ENCODE measurements at places on chromosomes 6 and 20.

DNA sequence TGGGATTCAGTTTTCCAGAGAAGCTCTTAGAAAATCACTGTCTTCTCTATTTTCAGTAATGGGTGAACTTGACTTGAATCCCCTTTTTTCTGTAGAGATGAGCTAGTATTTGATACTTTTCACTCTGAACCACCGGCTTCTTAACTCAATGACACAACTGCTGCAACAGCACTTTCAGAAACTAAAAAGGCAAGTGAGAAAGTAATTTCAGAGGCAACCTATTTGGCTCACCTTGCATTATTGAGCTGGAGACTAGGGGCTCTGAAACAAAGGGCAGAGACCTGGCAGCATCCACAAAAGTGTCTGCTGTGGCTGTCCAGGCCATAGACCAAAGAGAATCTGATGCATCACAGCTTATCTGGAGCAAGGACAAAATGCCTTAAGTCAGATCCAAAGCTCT, 289.8 kb upstream of the IRAK1BP1 start:
- DNase-seq, result no peak

GRCh38 chr6:6635291-6635690, 46.8 kb downstream of the LY86 start:
- no peak for DNase-seq

DNA sequence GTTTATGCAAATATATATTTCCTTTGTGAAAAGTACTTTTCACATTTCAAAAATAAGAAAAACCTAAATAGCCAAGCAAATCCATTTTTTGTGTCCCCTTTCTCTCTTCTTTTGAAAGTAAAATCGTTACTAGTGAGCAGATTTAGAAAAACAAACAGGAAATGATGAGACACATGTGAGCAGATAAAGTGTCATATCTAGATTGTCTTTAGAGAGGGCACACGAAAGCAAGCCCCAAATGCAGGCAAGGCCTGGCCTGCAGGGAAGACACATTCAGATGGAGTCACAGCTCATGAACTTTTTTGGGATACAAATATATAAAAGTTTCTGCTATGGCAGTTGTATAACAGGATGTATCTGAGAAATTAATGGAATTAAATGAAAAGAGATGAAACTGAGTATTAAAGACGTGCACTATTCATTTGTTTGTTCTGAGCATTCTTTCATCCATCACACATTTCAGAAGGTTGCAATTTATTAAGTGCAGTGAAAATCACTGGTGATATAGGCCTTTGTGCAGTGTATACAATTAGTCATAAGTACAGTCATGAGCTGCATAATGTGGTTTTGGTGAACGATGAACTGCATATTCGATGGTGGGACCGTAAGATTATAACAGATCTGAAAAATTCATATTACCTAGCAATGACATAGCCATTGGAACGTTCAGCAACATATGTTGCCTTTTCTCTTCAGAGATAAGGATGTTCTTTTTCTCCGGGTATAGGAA, 101.4 kb downstream of the PACRG start:
- DNase-seq, result no peak

DNA sequence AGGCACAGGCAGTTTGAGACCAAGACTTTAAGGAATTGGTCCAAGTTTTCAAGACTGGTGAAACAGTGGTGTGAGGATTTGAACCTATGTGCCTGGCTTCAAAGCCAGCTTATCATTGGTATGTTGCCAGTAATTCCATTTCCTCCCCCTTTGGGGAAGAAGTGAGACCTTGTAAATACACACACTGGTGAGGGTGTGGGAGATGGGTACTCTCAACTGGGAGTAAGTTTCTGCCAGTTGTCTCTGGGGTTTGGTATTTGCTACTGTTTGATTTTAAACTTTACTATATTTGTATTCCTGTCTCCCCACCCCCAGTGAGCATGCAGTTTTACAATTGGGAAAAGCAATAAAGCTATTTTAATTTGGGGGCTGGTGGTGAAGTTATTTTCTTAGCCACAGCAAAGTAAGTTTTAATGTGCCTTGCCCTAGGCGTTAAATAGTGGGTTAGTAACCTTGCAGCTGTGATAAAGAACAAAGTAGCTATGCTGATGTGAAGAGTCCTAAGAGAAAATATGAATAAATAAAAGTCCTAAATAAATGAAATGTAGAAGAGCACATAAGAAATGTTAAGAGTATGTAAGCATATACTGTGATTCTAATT, 31.0 kb downstream of the SNX9 start:
- no peak for DNase-seq

- DNase-seq, result no peak
Observed at GRCh38 chr6:108622641-108623298, 62.1 kb downstream of the FOXO3 start.

- no peak for DNase-seq
Observed at GRCh38 chr6:120700001-120700400, 634.3 kb downstream of the TBC1D32 start.

GRCh38 chr6:125598422-125598821, 151.0 kb upstream of the HEY2 start:
- no peak for DNase-seq

- DNase-seq, result no peak
Observed at GRCh38 chr20:50387996-50388332, 122.2 kb upstream of the PTPN1 start.

GRCh38 chr6:75747152-75747992, 1.7 kb upstream of the MYO6 start:
- DNase-seq, result no peak

DNA sequence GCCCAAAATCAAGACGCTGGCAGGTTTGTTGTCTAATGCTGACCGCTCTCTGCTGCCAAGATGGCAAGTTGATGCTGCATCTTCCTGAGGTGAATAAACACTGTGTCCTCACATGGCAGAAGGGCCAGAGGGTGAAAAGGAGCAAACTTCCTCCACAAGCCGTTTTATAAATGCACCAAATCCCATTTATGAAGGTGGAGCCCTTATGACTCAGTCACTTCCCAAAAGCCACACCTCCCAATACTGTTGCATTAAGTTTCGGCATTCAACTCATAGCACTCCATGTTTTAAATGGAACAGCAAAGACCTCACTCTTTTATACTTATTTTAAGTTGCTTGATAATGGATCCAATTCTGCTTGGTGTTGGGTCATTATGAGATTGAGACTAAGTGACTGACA, 316.6 kb downstream of the RFPL4B start:
- no peak for DNase-seq

- DNase-seq, result peak; percentile 32
Observed at GRCh38 chr20:44642203-44643153, 9.0 kb downstream of the ADA start.

Data from CD4-positive, alpha-beta T cell treated with Interleukin-6 at 100 ng/mL for 8 hours (primary cell).